Stimulated activated CD8-positive, alpha-beta memory T cell treated with anti-CD3 and anti-CD28 coated beads, Interleukin-2, amount 100 ng/mL, for 1 hour (primary cell): ENCODE measurements at places on chromosomes 13 and 19.

- no peak for DNase-seq
Measured at GRCh38 chr13:51158880-51159518, 47.9 kb upstream of the C13orf42 start.

DNA sequence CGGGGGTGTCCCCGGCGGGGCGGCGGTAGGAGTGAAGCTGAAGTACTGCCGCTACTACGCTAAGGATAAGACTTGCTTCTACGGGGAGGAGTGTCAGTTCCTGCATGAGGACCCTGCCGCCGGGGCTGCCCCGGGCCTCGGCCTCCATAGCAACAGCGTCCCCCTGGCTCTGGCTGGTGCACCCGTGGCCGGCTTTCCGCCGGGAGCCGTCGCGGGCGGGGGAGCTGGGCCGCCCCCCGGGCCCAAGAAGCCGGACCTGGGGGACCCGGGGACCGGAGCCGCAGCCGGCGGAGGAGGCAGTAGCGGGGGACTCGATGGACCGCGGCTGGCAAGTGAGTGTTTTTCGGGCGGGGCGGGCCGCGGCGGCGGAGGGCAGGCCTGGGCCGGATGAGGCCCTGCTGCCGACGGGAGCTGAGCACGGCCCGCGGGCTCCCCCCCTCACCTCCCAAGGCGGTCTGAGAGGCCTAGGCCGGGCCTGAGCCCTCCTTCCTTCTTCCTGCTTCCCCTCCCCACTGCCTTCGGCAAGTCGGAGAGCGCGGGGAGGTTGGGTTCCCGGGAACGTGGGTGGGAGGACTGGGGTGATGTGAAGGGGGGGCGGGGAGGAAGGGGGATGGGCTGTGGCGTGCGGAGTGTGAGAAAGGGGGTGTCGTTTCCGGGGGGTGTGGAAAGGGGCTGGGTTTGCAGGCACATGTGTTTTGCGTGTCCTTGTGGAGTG lies 568 bp downstream of the PAN3 start:
- peak; percentile 65 for DNase-seq

DNA sequence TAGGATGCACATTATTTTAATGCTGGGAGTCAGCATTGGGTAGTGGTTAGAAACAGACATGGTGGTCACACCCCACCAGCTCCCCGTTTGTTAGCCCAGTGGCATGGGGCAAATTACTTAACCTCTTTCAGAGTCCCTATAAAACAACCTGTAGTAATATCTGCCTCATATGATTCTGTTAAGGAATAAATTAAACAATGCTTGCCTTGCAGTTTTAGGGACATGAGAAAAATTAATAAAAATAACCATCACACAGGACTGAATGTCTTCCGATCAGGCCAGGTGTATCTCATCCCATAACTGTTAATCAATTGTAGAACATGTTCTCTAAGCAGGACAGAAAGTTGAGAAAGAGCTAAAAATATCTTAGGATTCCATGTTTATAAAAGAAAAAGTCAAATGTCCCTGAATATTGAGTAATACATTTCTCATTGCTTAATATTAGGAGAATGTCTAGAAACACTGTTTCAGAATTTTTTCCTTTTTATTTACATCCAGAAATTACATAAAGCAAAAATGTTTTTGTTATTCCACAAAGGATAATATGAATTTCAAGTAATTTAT lies 196.5 kb downstream of the GPC6 start:
- DNase-seq, result no peak

DNA sequence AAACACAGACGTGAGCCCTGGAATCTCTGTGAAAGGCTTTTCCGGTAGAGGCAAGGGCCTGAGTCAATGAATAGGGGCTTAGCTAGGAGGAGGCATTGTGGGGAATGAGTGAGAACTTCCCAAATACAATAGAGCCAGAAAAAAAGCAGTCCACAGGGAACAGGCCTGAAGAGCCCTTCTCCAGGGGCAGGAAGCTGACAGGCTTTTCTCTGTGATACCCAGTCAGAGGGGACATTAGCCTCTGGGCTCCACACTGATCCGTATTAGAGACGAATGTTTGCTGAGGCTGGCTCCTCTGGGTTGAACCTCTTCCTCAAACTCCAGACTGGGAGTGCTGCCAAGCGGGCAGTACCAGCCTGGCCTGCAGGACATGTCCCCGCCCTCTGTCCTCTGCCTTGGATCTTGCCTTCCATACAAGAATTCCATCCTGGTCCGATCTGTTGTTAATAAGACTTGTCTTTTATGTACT lies 2.3 kb downstream of the DHRS12 start:
- DNase-seq, result no peak

DNA sequence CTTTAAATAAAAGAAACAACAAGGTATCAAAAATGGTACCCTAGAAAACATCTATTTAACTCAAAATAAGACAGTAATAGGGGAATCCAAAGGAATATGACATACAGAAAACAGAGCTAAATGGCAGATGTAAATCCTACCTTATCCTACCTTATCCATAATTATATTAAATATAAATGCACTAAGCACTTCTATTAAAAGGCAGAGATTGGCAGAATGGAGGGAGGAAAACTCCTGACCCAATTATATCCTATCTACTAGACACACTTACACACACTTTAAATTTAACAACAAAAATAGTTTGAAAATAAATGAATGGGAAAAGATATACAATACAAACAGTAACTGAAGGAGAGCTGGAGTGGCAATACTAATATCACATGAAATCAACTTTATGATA lies 14.4 kb downstream of the RNASEH2B start:
- DNase-seq, result no peak

DNA sequence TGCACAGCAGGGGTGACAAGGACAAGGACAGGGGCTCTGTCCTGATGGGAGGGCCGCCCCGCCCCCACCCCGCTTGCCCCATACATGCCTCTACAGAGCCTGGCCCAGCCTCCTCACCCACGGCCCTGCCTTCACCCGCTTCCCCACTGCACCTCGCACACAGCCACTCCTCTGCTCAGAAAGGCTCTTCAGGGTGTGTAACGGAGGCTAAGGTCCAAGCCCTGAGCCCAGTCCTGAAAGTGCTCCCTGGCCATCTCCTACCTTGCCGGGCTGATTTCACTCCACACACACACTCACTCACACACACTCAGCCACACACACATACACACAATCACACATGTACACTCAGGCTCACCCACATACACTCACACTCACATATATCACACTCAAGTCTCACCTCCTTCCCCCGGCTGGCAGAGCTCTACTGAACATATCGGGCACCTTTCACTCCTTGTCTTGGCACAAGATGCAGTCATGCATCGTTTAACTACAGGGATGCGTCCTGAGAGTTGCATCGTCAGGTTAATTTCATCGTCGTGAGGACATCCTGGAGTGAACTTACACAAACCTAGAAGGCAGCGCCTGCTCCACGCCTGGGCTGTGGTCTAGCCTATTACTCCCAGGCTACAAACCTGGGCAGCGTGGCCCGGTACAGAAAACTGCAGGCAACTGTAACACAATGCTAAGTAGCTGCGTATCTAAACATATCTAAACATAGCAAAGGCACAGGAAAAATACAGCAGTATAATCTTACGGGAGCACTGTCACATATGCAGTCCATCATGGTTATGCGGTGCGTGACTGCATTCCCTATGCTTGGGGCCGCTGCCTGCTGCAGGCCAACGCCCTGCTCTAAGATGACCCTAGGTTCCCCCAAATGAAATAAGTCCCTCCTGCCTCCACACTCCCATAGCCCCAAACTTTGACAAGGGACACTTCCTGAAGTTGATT lies 13.1 kb downstream of the EPS15L1 start:
- no peak for DNase-seq

DNA sequence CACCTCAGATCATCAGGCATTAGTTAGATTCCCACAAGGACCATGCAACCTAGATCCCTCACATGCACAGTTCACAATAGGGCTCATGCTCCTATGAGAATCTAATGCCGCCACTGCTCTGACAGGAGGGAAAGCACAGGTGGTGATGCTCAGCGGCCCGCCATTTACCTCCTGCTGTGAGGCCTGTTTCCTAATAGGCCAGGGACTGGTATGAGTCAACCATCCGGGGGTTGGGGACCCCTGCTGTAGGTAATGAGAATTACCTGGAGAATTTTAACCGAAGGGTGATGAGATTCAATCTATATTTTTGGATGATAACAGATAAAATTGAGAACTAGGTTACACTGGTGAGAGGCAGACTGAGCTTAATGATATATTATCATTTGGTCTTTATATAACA lies 101.4 kb downstream of the LACC1 start:
- DNase-seq, result no peak

GRCh38 chr13:110233181-110233950 lies 73.6 kb downstream of the COL4A1 start:
- DNase-seq, result no peak

- no peak for DNase-seq
Measured at GRCh38 chr19:10338940-10339339, 484 bp downstream of the ICAM3 start.

DNA sequence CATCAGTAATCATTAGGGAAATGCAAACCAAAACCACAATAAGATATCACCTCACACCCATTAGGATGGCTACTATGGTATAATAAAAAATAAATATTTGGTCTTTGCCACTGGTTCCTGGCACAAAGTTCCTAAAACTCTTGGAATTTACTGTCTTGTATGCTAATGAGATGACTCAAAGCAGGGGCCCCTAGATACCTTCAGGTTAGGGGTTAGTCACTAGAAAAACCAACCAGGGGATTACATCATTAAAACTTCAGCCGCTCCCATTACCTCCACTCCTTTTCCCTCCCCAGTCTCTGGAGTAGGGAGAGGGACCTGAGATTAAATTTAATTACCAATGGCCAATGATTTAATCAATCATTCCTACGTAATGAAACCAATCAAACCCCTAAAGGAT lies 49.6 kb downstream of the THSD1 start:
- DNase-seq, result no peak

DNA sequence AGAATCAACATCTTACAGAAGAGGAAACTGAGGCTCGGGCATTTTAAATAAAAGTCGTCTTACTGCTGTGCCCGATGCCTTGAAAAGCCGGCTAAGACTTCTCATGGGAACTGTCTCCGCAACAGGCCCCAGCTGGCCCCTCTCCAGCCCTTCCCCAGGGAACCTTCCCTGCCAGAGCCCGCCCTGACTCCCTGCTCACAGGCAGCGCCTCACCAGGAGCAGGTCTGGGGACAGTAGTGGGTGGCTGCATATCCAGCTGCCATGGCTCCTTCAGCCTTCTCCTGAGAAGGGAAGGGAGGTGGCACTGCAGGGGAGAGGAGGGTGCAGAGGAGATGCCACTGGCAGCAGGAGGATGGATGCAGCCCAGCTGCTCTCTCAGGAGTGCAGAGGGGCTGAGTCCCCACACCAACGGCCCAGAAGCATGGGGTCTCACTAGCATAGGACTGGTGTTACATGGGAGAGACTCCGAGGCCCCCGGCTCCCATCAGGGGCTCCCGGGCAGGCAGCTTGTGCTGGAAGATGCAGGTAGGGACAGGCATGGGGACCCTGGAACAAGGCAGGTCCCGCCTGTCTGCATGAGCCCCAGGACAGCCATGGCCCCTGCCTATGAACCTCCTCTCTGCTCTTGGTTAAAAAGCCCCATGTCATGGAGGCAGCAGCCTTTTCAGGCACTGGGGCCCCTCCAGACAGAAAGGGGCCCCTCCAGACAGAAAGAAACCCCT lies 216.4 kb upstream of the SGCG start:
- no peak for DNase-seq

GRCh38 chr19:8107301-8107903 lies 42.0 kb downstream of the FBN3 start:
- DNase-seq, result no peak

DNA sequence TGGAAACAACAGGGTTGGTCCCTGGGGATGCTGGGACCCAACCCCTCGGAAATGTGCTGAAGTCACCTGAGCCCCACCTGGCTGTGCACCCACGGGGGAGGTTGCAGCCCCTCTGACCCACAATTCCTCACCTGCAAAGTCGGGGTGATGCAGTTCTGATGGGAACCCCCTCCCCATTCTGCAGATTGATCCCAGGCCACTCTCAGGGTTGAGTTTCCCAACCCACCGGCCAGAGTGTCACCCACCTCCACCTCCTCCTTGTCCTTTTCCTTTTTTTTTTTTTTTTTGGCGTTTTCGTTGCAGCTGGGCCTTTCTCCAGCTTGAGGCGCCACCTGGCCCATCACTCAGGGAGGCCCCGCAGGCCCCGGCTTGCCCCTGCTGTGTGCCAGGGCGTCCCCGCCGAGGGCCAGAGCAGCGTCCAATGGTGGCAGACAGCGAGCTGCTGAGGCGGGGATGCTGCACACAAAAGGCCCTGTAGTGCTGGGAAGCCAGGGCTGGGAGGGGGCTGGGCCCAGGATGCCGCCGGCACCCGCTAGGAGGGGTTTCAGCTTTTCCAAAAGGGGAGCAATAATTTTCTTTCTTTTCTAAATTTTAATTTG lies 4.6 kb downstream of the PIK3R2 start:
- no peak for DNase-seq
